NCI-H69 (cell line): ENCODE measurements at places on chromosomes 4 and X.

GRCh38 chrX:38363046-38363445 is 10.6 kb downstream of the OTC start:
- DNase-seq: no peak

DNA sequence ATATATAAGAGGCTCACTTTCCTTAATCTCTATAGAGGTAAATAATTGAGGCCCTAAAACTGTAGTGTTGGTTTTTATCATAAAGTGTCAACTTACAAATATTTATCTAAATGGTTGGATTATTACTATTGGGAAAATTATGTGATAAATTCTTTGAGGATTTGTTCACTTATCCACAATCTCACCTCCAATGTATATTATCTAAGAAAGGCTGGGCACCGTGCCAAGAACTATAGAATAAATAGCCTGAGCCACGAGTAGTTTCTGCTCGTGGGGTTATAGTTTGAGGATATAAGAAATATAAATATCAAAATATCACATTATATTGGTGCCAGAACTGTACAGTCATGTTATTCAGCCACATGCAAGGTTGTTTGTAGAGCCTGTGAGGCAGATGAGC is 177.9 kb downstream of the VEGFC start:
- peak; percentile 47 for DNase-seq

DNA sequence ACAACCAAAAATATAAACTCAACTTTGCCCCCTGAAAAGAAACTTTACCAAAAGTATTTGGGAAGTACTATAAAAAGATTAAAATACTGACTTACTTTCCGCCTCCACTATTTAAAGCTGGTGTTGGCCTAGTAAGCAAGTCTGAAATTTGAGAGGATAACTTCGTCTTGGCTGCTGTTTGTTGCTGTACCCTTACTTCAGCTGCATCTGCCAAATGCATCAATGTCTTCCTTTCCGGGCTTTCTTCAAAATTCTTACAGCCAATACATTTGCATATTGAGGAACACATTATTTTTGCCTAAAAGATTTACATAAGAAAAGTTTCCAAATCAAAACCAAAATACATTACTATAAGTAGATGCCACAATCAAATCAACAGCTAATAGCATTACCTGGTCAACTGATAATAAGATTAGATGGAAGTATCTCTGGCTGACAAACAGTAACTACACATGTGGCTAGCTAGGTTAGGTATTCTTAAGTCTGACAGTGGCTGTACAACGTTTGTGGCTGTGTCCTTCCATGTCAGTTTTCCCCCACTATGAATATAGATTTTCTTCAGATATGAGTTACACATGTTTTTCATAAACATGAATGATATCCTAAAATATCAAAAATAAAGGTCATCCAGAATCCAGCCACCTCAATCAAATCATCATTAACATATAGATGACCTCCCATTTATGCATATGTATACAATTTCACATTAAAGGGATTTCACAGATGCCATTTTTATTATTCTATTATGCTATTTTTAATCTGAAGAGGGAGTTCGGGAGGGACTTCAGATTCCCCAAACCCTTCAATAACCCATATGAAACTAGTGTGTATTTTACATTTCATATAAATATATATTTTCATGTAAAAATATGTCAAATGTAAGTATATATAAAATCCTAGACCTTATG is 30.6 kb downstream of the THAP9 start:
- no peak for DNase-seq

GRCh38 chr4:123471655-123472369 is 75.2 kb downstream of the SPRY1 start:
- no peak for DNase-seq

GRCh38 chr4:13981499-13981898 is 354.0 kb upstream of the BOD1L1 start:
- no peak for DNase-seq

DNA sequence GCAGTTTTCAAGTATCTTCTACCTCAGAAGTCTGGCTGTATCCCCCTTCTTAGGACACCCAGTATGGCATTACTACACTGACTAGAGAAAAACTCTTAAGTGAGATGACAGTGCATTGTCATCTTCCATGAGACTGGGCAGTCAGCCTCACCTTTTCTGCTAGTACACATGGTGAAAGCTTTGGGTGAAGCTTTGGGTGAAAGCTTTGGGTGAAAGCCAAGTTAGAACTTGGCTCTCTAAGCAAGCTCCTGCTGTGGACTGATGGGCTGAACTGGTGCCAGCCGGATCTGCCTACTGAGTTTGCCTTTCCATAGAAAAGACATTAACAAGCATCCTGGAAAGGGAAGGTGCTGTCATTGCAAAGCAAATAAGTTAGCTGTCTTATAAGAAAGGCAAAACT is 8.8 kb downstream of the EPHA5 start:
- DNase-seq: peak; percentile 96

DNA sequence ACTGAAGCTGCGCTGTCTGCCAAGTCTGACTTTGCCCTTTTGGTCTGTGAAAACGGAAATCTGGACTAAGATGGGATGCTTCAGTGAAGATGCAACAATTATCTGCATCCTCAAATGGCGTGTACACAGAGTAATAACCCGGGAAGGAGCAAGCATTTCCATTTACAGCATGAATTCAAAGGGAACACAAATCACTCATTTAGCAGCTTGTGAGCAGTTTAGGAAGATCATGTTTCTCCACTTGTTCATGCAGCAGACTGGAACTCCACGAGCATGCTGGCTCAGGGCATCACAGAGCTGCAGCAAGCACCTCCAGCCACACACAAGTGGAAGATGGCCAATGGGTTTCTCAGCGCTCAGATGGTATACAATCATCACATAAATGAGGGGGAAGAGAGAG is 175.5 kb downstream of the NLGN4X start:
- DNase-seq: peak; percentile 81

DNA sequence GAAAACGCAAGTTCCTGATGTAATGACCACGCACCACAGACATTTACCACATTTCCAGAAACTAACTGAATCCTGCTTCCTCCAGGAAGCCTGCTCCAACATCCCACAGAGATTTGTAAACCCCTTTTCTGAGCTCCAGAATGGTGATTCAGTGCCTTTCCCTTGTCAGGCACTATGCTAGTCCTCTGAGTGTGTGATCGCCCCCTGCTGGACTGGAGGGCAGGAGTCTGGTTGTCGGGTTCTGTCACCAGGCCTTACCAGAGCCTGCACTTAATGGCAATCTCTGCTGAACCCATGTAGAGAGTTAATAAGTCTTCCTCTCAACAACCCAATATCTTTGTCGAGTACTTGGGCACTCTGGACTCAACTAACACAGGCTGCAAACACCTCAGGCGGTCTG is 14.5 kb upstream of the KDM5C start:
- peak; percentile 38 for DNase-seq

GRCh38 chrX:5915783-5916182 is 312.9 kb downstream of the NLGN4X start:
- no peak for DNase-seq

DNA sequence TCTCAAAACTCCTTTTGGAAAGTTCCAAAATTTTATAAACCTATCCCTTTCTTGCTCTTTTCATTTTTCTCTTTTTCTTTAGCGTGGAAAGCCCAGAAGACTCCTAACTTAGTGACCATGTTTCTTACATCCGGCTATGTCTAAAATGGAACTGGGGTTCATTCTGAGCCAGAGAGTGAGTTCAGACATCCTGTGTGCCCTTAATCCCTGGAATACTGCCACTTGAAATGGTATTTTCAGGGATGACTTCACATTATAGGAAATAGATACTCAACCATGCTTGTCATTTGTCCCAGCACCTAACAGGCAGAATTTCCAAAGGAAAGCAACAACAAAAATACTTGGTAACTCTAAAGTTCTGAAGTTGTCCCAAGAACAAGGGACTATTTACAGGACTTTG is 379.6 kb downstream of the ARHGAP24 start:
- no peak for DNase-seq

- no peak for DNase-seq
These were observed 9.1 kb downstream of the PITX2 start for GRCh38 chr4:110613745-110614144.

- DNase-seq: no peak
These were observed 682.4 kb upstream of the GRIA3 start for GRCh38 chrX:122501652-122502051.

- no peak for DNase-seq
These were observed 3.4 kb downstream of the GPR78 start for GRCh38 chr4:8583655-8584025.

- no peak for DNase-seq
These were observed 37.8 kb upstream of the PRPS2 start for GRCh38 chrX:12753366-12753765.

DNA sequence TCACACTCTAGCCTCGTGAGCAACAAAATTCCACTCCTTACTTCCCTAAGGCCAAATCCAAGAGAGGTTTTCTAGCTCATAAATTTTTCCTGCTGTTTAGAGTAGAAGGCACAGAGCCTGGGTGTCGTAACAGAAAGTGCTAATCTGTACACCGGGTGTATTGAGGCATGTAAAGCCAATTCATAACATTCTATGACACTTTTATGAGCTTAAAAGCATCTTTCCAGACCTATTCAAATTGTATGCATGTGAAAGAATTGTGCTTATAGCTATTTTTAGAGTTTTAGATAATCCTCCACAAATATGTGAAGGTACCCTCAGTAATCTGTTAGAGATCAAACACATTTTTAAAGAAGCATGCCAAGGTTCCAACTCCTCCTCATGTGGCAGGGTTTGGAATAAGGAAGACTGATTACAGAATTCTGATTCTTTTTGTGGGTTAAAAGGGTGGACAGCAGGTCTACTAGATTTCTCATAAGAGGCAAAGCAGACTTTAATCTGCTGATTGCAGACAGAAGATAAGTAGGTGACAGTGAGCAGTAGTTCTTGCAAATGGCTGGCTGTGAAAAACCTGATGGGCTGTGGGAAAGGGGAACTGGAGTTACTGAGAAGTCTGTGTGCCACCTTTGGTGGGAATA is 25.5 kb upstream of the LRCH2 start:
- DNase-seq: no peak

DNA sequence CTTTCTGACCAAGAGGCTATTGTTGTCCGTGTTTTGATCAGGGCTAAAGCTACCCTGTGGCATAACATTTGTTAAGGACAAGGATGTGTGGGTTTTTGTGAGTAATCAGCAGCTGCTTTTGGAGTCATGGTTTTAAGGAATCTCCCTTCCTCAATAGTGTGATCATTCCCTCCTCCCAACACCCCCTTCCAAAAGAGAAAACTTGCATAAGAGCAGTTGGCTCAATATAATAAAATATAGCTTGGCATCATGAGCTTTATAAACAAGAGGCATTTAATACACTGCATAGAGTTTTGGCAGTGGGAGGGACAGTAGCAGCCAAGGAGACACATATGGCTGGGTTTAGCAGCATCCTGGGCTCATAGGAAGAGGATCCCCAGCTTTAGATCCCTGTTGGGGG is 84.7 kb downstream of the NHS start:
- no peak for DNase-seq

DNA sequence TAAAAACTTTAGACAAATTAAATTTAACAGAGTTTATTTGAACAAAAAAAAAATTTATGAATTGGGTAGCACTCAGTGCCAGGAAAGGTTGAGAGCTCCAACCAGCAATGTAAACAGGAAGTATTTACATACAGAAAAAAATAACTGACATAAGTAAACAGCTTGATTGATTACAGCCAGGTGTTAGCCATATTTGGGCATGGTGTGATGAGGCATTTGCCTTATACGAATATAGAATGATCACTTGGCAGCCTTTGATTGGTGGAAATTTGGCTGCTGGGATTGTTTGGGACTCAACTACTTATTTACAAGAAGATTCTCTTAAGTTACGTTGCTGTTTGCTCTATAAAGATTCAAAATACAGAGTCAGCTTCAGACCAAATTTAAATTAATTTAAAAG is 172.0 kb downstream of the ADAM29 start:
- peak; percentile 56 for DNase-seq

GRCh38 chr4:79248610-79249009 is 77.3 kb downstream of the NAA11 start:
- DNase-seq: no peak

DNA sequence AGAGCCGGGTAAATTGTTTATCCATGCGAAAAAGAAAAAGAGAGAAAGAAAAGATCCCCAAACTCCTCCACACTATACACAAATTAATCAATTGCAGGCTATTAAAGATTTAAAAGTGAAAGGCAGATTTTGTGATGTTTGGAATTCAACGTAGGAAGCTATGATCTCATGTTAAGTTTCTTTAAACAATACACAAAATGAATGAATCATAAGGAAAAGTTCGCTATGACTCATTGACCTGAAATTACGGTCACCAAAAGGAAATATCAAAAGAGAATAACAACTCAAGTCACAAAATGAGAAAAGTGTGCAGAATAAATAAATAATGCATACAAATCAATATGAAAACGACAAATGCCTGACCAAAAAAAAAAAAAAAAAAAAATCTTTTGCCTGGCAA is 28.6 kb downstream of the CLNK start:
- no peak for DNase-seq

DNA sequence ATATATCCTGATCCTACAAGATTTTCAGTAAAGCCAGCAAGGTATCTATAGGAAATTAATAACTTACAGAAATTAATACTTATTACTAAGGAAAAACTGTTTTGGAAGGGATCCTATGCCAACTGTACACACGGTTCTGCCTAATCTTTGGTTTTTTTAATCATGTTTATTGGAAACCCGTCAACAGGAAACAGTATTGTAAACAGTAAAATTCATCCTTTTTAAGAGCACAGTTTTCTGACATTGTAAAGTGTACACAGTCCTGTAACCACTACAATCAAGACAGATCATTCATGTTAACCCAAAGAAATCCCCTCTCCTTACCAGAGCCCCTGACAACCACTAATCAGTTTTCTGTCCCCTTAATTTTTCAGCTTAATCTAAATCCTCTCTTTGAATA is 9.9 kb downstream of the ABCG2 start:
- DNase-seq: no peak

DNA sequence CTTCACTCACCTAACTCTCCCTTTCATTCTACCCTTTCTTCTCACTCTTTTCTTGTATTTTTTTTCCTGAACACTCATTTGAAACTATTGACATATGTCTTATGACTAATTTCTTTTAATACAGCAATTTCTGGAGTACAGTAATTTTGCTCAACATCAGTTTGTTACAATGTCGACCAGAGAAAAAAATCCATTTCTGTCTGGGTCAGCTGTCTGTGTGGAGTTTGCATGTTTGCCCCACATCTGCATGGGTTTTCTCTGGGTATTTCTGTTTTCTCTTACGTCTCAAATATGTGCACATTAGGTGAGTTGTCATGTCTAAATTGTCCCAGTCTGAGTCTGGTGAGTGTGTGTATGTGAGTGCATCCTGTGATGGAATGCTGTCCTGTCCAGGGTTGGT is 294.8 kb downstream of the HS3ST1 start:
- no peak for DNase-seq

DNA sequence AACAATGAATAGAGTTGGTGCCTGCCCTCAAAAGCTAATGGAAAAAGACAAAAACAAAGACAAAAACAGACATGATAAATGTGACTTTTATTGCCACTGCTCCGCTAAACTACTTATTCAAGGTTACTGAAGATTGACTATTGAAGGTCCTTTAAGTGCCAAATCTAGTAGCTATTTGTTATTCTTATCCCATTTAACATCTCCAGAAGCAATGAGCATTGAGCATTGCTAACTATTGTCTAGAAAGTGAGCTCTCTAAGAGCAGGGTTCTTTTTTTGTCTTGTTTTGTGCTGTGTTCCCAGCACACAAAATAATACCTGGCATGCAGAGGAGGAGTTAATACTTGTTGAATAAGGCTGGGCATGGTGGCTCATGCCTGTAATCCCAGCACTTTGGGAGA is 95.4 kb upstream of the SFRP2 start:
- DNase-seq: no peak

- DNase-seq: no peak
These were observed 38.6 kb downstream of the NSUN7 start for GRCh38 chr4:40788331-40788730.
